ENCODE measurements at places on chromosomes 2 and 18.
A peak's percentile ranks its signal among the peaks of the same experiment; 100 is the strongest.

DNA sequence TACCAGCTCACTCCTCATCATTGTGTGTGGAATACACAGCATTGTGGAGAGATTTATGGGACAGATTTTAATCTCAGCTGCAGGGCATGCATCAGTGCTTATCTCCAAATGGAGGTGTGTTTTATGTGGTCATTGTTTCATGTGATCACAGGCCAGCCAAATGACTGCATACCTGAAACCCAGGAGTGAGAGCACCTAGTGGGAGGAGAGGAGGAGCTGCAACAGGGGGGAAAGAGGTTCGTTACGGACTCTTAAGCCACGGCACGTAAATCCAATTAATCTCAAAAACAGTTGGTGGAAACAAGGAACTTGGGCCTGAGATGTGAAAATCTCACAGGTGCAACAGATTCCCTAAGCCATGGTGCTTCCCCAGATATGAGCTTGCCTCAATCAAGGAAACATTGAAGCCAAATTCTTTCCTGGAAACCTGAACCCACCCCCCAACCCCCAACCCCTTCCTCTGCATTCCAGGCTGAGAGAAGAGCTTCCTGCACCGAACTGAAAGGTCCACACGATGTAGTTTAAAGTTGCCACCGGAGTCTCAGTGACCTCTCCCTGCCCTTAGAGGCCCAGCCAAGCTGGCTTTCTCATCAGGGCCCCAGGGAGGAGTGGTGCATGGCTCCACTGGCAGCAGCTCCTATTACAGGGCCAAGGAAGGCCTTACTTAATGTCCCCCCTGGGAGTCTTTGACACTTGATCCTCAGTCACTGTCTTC, 167.4 kb downstream of the C1D start:
- no peak for DNase-seq

GRCh38 chr2:150866431-150866830, 379.0 kb upstream of the RND3 start:
- no peak for DNase-seq

GRCh38 chr2:42099438-42100173, 51.8 kb downstream of the PKDCC start:
- no peak for DNase-seq

DNA sequence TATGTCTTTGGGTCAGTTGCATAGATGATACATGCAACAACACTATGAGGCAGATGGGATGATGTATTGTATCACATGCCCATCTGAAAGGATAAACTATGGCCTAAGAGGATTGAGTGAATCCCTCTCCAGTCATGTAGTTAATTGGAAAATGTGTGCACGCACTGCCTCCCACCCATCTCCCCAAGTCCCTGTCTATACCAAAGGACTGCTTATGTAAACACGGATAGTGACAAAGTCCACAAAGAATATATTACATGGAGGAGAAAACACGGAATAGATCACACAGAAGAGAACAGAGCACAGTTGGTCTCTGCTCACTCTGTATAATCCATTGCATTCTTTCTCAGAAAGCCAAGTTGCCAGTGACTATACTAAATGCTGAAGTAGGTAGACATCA, 82.4 kb downstream of the NCKAP5 start:
- DNase-seq: no peak

- DNase-seq: no peak
Observed at GRCh38 chr2:164706522-164706921, 85.2 kb upstream of the GRB14 start.

- no peak for DNase-seq
Observed at GRCh38 chr18:8847066-8847755, 141.9 kb downstream of the MTCL1 start.

DNA sequence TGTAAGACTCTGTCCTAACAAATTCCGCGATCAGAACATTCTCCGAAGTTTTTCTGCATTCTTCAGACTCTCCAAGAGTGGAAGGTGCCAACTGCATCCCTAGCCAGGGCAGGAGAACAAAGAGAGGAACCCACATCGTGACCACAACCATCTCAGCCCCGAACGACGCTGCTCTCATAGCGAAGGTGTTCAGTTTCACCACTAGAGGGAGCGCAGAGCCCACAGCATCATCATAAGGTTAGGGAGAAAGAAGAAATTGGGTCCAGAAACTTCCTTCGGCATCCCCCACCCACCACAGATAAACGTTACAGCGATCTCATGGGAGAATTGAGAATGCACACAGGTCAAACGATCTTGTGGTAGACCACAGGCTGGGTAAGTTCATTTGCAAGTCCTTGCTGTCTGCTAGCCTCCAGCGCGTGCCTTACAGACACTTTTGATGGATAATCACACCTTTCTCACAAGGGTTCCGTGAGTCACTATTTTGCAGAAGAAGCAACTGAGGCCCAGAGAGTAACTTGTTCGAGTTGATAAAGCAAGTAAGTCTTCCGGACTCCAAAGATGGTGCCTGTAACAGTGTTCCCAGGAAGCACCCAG, 53.7 kb upstream of the ARL4C start:
- DNase-seq: peak; percentile 82

DNA sequence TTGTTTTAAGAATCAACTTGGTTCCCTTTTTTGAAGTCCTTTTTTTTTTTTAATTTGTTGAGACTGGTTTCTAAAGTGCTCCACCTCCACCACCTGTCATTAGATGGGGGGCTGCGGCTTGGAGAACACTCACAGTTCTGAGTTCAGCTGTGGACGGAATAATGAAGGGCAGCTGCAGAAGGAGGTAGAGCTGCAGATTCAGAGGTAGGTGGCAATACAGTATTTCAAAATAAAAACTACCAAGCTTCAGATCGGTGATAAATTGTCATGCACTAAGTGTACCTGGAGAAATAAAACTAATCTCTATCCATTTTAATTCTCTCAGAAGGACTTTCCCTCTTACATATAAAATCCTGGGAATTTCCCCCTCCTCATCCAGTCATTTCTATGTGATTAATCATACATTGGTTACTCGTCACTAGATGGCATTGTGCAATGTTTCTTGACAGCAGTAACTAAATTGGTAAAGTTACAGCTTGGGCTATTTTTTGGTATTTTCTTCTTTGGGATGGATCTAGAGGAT, 81.1 kb upstream of the SLC39A10 start:
- DNase-seq: no peak

- no peak for DNase-seq
Observed at GRCh38 chr18:31791817-31792579, 31.3 kb upstream of the SLC25A52 start.

- no peak for DNase-seq
Observed at GRCh38 chr18:63257453-63257852, 62.1 kb downstream of the BCL2 start.

- no peak for DNase-seq
Observed at GRCh38 chr2:129091620-129092019, 773.0 kb upstream of the HS6ST1 start.

GRCh38 chr18:46040747-46041104, 31.3 kb downstream of the PSTPIP2 start:
- no peak for DNase-seq

DNA sequence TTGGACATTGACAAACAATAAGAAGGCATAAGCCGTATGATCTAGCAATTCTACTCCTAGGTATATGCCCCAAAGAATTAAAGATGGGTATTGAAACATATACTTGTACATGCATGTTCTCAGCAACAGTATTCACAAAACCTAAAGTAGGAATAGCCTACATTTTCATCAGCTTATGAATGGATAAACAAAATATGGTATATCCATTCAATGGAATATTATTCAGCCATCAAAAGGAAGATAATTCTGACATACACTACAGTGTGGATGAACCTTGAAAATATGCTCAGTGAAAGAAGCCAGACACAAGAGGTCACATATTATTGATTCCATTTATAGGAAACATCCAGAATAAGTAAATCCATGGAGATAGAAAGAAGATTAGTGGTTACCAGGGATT, 56.0 kb downstream of the CELF4 start:
- DNase-seq: no peak

DNA sequence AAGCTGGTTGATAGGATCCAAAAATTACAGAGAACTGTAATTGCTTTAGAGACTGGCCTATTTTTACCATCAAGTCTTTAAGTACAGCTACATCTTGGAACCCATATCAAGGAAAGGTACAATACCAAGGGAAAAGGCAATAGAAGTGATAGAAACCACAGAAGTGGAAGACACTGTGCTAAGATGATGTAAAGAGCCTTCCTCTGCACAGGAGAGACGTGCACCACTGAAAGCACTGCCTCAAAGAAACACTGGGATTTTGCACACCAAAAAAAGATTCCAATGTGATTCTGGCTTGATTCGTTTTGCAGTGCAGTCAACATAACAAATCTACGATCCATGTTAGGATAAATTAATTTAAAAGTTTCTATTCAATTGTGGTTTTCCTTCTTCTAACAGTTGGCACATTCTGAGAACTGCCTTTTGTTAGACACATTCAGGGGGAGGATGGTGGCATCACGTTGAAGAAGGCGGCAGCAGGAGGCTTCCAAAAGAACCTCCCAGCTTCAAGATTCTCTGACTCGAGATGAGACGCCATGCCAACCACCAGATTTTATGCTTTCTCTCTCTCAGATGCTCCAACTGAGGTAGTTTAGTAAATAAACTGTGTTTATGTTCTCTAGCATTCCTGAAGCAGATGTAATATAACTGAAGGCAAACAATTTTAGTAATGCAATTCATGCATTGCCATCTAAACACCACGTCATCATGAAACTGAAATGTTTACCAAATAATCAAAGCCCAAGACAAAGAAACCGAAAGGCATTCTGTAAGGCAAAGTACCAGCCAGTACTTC, 102.9 kb downstream of the BCL2 start:
- DNase-seq: peak; percentile 28

DNA sequence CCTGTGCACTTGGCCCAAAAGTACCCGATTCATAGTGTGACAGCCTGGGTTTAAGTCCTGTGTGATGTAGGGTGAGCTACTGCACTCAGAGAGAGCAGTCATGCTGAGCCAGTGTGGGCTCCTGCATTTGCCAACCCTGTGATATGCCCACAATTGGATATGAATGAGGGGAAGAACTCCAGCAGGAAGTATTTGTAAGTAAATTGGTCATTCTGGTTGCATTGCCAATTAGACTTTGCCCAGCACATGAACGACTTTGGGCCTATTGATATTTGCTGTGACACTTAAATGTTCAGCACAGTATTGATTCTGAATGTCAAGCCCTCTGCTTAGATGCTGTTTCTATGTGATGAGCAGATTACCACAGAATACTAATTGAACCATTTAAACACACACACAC, 570.9 kb downstream of the PIK3C3 start:
- DNase-seq: no peak

DNA sequence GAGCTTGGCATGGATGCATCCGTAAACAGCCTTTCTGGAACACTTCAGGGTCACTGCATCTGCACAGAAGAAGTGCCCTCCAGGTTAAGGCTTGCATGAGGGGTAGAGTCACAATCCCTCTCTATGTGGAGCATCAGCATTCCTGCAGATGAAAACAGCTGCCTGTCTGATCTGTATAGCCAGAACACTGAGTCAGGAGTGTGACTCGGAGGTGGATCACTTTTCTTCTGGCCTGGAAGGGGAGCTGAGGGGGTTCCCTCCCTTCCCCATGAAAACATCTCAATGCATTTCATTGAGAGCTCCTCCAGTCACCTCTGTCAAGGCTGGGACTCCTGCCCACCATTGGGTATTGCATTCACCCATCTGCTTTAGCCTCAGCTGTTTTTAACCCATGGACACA, 72.5 kb upstream of the SERPINE2 start:
- no peak for DNase-seq

DNA sequence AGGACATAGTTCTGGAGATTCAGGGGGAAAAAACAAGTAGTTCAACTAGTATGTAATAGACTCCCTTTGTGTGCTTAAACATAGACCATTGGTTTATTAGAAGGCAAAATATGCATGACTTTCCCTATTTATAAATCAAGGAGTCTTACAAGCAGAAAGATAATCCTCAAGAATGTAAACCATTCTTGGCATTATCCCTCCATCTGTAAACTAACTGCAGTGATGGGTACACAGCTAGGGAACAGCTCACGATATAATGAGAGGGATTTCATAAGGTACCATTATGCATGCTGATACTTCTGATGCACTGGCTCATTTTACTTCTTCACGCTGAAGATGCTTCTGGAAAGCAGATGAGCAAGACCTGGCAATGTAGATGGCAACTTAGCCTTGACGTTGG, 878 bp downstream of the FBXO15 start:
- no peak for DNase-seq

DNA sequence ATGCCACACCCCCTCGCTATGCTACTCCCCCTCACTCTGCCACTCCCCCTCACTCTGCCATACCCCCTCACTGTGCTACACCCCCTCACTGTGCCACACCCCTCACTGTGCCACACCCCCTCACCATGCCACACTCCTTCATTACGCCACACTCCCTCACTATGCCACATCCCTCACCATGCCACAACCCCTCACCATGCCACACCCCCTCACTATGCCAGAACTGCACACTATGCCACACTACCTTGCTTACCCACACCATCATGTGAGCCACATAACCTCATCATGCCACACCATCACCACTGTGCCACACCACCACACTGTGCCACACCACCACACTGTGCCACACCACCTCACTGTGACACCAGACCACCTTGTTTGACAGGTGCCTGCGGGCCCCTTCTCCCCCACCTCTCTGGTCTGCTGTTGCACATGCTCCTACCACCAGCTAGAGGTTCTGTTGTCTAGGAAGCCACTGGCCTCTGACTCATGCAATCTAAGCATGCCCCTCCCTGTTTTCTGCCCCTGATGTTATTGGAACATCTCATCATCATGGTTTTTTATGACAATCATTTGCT, 22.0 kb downstream of the MARCHF4 start:
- DNase-seq: no peak

DNA sequence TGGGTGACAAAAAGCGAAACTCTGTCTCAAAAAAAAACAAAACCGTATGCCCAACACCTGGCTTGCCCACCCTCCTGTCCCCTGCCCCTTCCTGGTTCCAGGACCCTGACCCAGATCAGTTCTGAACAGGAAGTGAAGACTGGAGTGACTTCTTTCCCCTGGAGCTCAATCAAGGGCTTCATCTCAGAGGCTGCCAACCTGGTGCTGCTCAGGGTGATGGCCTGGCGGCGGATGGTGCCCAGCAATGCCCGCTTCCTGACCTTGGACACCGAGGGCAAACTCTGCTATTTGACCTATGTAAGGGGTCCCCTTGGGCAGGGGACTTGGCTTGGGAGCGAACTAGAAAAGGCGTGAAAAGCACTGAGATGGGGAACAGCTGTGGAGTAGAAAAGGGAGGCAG, 5.9 kb downstream of the CATIP start:
- no peak for DNase-seq

GRCh38 chr2:168649562-168649961, 152.9 kb upstream of the NOSTRIN start:
- no peak for DNase-seq

- DNase-seq: no peak
Observed at GRCh38 chr2:108934151-108934550, 54.9 kb downstream of the EDAR start.

- DNase-seq: no peak
Observed at GRCh38 chr2:203893401-203893800, 25.8 kb downstream of the CTLA4 start.

All from NCI-H774 (cell line).